ENCODE measurements at places on chromosomes 16 and 17.

DNA sequence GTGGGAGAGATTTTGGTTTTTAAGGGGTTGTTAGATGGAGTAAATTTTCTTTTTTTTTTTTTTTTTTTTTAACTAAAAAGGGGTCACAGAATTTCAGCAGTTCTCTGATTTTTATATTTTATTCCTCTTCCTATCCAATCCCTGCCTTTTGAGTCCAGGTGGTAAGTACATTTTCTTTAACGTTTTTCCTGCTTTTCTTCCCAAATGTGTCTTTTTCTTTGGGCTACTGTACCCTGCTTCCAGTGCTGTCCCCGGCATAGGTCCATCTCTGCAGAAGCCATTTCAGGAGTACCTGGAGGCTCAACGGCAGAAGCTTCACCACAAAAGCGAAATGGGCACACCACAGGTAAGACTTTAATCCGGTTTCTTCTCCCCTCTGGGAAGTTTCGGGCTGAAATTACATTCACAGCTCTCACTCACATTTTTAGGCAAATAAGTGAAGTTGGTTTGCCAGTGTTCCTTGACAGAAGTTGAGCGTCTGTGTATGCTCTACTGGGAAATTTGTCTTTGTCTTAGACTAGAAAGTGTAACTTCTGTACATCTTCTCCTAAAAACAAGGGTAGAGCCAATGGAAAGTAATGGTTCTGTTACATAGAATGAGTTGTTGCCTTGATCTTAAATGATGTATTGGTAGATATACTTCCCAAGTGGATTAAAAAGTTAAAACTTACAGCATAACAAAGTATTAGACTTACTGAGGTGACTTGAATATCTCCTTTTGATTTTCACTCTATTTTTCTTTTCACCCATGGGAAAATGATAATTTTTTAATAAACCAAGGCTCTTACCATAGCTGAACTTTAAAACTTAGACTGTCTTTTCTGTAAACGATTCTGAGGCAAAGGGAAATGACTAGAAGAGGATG is 54.5 kb downstream of the TUBD1 start:
- H3K27me3 ChIP-seq: no peaks in the 10 kb centered on the region
- peak overlapping the region; percentile 63 for H3K4me3 ChIP-seq
- H3K4me1 ChIP-seq: peaks cover 9% of the 10 kb centered on the region
- H3K36me3 ChIP-seq: no peaks in the 10 kb centered on the region
- H3K27ac ChIP-seq: peak overlapping the region; percentile 98

DNA sequence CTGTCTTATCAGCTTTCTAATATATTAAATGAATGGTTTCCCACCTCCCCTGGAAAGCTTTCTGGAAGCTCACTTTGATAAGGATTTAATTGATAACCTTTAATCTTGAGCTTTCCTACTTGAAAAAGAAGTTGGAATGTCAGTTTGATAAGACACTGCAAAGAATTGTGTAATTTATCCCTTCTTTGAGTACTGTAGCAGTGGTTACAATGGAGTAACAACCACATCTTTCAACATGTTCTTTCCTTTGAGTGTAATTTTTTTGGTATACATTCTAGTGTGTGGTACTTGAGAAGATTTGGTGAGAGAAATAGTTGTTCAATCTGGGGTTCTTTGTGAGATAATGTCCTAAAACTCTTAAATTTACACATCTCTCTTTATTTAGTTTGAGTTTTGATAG is 43.4 kb downstream of the CPD start:
- no peaks in the 10 kb centered on the region for H3K27me3 ChIP-seq
- peaks cover 3% of the 10 kb centered on the region for H3K36me3 ChIP-seq
- H3K27ac ChIP-seq: no peak overlapping the region
- no peaks in the 10 kb centered on the region for H3K4me1 ChIP-seq
- no peak for DNase-seq

DNA sequence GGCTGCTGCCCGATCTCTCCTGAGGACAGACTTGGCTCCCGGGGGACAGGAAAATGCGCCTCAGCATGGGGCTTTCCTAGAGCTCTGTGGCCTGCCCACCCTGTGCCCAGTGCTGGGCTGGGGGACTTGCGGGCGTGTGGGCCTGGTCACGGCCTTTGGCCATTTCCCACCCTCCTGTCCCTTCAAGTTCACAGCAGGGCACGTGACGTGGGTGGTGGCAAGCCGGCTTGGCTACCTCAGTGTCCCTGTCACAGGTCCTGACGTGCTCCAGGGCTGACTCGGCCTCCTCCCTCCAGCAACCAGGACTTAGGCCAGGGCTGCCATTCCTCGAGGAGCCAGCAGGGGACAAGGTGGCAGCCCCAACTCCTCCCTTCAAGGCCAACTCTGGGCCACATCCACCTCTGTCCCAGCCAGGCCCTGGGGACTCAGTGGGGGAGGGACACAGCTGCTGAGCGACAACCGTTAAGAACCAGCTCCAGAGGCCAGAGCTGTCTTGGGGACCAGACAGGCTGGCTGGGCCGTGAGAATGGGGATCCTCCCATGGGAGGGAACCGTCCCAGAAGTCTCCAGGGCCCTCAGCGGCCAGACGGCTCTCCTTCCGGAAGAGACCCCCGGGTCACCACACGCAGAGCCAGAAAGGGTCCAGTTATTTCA is 981 bp upstream of the UNC13D start:
- DNase-seq: peak; percentile 95
- H3K4me3 ChIP-seq: no peak overlapping the region
- peaks cover 7% of the 10 kb centered on the region for H3K36me3 ChIP-seq
- peak overlapping the region; percentile 95 for H3K27ac ChIP-seq
- peaks cover 16% of the 10 kb centered on the region for H3K4me1 ChIP-seq

DNA sequence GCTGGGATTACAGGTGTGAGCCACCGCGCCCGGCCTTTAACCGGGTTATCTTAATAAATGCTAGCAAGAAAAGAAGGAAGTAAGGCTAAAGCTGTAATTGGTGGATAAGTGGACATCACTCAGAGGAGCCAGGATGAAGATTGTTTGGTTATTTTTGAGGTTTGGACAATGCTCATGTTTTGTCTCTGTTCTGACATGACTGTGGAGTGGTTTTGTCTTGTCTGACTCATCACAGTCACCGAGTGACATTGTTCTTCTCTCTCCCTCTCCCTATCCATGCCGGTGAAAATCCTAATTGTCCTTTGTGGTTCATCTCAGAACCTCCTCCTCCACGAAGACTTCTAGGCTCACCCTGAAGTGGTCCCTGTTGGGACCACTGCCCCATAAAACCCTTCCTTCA is 23.5 kb upstream of the GRIN2A start:
- no peaks in the 10 kb centered on the region for H3K36me3 ChIP-seq
- H3K4me1 ChIP-seq: no peaks in the 10 kb centered on the region
- H3K27me3 ChIP-seq: peaks cover 3% of the 10 kb centered on the region
- H3K4me3 ChIP-seq: no peak overlapping the region
- H3K27ac ChIP-seq: no peak overlapping the region

Measured in breast epithelium (tissue), 4 donors.